SK-MEL-5 (cell line): ENCODE measurements at places on chromosomes 12 and 14. TPM values are rescaled to one million over a fixed set of nuclear protein-coding genes. Genes with fewer than 3 reads are reported as not detected.

GRCh38 chr12:55726971-55727370, 1.8 kb downstream of the CD63 start:
- DNase-seq, result no peak

GRCh38 chr12:92732216-92732615, 29.4 kb downstream of the PLEKHG7 start:
- DNase-seq, result no peak

DNA sequence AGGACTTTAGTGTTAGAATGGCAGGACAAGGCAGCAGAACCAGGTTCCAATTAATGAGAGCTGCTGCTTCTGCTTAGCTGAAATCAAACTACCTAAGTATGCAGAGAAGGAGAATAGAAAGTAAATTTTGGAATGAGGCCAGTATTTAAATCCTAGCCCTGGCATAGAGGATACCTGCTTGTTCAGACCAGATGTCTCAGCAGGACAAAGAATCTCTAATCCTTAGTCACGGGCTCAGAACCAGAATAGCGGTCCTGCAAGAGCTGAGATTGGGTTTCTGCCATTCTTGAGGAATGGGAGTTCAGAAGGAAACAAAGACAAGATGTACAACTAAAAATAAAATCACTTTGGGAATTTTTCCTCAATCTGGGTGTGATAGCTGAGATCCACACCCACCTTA, 550.8 kb upstream of the TMEM132C start:
- DNase-seq, result no peak

DNA sequence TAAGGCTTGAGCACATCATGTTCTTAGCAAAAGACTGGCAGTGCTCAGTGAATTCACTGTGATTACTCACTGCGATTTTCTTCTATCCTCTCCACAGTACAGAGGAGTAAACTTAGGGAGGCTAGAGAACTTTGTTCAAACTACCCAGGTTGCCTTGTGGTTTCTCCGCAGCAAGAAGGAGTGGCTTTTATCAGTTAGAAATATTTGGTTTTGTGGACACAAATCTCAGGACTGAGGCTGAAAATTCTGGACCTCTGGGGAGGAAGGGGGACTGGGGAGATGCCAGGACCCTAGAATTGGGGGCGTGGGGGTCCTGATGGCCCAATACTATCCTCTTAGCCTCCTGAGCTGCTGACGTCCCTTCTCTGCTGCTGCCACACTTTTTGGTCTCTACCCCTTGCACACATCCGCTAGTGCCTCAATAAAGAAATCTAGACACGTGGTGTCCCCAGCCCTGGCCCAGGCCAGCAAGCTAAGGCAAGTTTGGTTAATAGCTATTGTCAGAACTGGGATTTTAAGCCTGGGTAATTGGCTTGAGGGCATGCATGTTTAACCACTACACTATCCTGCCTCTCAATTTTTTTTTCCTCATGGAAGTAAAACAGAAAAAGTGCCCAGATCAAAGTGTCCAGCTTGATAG, 842 bp downstream of the OAS2 start:
- DNase-seq, result no peak

DNA sequence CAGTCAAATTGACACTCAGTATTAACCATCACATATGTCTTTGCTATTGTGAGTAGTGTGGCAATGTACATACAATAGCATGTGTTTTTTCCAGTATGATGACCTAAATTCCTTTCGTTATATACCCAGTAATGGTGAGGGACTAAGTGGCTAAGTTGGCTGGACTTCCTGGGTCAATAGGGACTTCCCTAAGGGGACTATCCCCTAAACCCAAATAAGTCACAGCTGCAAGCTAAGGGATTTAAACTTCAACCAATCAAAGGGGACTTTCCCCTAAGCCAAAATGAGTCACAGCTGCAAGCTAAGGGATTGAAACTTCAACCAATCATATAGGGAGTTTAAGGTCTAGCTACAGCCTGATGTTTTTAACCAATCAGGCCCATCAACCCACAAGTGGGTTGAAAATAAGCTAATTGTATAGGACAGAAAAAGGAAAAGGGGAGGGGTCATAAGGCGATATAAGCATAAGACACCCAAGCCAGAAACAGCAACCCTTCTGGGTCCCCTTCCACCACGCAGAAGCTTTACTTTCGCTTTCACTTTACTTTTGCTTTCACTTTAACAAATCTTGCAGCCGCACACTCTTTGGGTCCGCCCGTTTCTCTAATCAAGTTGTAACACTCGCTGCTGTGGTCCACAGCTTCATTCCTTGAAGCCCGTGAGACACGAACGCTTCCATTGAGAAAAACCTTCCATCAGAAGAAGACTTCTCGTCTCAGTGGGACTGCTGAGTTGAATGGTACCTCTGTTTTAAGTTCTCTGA, 404.4 kb downstream of the FLRT2 start:
- DNase-seq, result peak; percentile 63

DNA sequence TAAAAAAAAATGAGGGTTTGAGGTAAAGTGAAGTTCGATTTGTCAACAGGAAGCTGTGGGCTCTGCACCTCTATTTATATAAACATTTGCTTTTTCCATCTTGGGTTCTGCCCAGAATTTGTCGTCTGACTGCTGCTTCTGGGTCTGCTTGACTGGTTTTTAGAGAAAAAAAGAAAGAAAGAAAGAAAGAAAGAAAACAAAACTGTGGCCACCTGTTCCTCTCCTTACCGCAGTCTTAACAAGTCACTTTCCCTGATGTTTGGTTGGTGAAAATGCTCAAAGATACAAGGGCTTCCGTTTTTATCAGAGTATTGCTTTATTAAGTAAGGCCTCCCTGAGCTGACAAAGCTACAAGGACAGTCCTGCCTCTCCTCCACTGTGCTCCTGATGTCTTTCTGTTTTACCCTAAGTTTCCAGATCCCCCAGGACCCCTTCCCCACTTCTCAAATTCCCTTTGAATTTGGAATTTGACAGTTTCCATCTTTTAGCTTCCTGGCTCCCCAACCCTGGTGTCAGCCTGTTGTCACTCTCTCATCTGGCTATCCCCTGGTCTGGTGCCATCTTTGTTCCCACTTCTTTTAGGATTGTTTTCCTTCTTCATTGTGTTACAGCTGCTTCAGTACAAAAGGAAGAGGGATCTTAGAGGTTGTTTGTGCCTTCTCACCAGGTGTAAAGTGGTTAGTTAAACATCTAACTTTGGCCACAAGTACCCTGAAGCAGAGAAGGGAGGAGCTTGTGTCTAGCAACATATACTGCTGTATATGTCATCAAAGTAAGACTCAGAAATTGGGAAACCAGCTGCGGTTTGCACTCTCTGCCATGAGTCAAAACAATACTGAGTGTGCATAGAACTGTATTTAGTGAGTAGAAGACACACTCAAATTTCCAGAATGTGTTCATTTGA, 18.0 kb downstream of the MFAP5 start:
- no peak for DNase-seq

DNA sequence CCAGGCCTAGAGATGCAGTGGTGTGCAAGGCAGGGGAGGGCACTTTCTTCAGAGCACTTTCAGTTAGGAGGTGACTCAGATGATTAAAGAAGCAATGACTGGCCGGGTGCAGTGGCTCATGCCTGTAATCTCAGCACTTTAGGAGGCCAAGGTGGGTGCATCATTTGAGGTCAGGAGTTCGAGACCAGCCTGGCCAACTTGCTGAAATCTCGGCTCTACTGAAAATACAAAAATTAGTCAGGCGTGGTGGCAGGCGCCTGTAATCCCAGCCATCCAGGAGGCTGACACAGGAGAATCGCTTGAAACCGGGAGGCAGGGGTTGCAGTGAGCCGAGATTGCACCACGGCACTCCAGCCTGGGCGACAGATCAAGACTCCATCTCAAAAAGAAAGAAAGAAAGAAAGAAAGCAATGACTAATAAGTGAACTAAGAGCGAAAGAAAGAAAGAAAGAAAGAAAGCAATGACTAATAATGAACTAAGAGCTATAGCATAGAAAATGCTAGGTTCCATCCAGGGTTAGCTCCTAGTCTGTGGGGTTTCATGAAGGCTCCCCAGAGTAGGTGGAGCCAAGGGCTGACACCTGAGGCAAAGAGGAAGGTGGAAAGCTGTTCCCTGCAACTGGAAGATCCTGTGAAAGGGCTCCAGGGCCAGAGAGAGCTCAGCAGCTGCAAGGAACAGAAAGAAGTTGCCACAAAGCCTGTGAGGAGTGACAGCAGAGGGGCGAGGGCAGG, 334.5 kb downstream of the CACNA1C start:
- no peak for DNase-seq

GRCh38 chr12:12636641-12637040, 25.0 kb downstream of the CREBL2 start:
- no peak for DNase-seq

GRCh38 chr12:132277949-132278348, 51.4 kb downstream of the GALNT9 start:
- DNase-seq, result no peak

DNA sequence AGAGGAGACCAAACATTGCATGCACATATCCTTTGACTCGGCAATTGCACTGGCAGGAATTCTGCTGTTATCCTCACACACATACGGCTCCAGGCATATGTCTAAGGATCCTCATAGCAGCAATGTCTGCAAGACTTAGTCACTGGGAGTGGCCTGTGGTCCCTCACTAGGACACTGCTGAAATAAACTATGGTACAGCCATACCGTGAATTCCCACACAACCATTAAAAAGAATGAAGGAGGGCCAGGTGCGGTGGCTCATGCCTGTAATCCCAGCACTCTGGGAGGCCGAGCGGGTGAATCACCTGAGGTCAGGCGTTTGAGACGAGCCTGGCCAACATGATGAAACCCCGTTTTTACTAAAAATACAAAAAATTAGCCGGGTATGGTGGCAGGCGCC, 105.1 kb downstream of the ZFP36L1 start:
- no peak for DNase-seq

GRCh38 chr12:32161058-32161457, 54.4 kb downstream of the BICD1 start:
- DNase-seq, result no peak

- DNase-seq, result no peak
Measured at GRCh38 chr14:104395276-104395675, 184.3 kb upstream of the C14orf180 start.

DNA sequence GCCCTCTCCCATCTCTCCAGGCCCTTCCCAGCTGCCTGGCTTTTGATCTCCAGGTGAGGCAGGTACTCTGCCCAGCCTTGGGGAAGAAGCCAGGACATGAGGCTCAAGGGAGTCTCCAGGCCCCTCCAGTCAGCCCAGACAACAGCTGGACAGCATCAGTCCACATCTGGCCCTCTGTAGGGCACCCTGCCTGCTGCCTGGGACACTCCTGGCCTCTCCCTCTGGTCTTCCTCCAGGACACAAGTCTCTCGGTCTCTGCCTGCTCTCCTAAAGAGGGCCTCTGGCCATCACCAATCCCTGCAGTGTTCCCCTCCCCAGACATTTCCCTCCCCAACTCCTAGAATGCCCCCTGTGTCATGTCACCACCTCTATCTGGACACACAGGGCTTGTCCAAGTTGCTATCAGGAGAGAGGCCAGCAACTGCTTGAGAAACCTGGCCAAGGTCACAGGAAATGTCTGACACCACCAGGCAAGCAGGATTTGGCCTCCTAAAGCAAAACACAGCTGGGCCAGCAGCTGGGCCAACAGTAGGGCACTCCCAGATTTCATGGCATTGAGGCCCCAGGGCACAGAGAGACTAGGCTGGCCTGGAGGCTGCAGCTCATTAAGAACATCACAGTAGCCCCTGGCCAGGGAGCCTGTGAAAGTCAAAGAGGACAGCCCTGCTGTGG, 29.0 kb downstream of the LTBP2 start:
- DNase-seq, result no peak

DNA sequence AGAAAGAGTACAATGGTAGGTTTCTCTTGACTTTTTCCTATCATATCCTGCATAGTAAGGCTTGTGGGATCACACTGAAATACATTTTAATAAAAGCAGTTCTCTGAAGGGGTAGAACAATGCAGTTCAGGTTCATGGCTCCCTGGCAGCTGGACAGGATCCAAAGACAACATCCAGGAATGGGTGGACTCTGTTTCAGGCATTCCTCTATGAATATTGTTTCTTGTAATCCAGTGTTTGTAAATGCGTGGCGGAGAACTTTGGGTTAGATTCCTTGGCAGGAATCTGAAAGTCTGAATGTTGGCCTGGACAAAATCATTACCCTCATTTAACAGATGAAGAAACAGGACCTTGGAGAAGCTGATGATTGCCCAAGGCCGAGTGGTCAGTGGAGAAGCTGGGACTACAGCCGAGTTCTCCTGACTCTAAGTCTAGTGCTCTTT, 43.5 kb downstream of the SYNE2 start:
- DNase-seq, result peak; percentile 83

DNA sequence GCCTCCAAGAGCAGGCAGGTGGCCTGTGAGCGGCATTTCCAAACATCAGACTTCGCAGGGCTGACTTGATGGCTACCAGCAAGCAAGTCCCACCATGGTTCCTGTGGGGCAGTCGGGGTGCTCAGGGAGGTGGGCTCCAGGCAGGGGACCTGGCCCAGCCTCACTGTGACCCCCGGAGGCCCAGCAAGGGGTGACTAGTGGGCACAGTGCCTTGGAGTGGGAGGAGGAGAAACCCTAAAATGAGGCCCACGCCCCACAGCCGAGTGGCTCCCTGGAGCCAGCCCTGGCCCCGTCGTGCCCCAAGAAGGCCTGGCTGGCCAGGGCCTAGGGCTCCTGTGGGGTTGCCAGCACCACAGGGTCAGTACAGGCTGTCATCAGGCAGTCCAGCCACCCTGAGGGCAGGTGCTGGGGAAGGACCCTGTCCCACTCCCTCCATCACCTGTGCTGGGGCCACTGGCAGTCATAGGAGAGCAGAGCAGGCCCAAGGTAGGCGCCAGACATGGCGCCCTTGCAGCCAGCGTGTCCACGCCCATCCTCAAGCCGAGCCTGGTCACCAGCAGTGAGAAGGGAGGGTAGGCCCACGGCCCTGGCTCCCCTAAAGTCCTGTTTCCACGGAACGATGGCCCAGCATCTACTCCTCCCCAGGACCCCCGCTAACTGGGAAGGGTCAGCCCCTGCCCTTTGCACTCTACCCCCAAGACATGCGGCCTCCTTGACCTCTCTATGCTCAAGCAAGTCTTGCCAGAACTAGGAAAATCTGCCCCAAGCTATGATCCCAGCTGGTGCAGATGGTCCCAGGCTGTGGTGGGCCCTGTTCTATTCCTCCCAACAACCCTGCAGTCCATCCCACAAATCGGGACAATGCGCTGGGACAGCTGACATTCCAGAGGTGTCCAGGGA, 144.2 kb upstream of the C14orf180 start:
- DNase-seq, result no peak

GRCh38 chr14:50846226-50846880, 15.4 kb upstream of the NIN start:
- DNase-seq, result no peak

The CISTR gene
- total RNA-seq, result not detected in 2 replicates

The C1RL gene
- total RNA-seq, result 1.9 and 3.8 TPM in 2 replicates

The DHRS7 gene
- total RNA-seq, result 103 and 110 TPM in 2 replicates

The CD4 gene
- 0.05 TPM in 1 of 2 replicates, not detected in the other for total RNA-seq

The MIS18BP1 gene
- 18.9 and 19.0 TPM in 2 replicates for total RNA-seq

The TEAD4 gene
- total RNA-seq, result 11.9 and 16.2 TPM in 2 replicates
